ENCODE measurements at places on chromosomes 11 and 22.
A peak's percentile ranks its signal among the peaks of the same experiment; 100 is the strongest.

DNA sequence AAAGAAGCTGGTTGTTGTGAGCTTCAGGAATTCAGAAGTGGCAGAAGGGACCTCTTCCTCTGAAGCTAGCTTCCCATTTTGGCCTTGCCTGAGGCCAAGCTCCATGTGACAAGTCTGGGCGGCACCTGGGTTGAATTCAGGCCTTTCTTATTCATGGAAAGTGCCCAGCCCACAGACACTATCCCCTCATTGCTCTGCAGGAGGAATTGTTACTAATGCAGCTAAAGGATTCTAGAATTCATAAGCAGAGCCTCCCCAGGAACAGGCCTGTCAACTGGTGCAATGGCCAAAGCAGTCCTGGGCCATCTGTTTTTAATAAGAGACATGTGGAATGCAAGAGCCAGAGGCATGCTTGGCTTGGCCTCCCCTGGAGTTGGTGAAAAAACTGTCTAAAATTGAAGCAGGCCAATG, 71.4 kb downstream of the SLC1A2 start:
- DNase-seq = no peak

DNA sequence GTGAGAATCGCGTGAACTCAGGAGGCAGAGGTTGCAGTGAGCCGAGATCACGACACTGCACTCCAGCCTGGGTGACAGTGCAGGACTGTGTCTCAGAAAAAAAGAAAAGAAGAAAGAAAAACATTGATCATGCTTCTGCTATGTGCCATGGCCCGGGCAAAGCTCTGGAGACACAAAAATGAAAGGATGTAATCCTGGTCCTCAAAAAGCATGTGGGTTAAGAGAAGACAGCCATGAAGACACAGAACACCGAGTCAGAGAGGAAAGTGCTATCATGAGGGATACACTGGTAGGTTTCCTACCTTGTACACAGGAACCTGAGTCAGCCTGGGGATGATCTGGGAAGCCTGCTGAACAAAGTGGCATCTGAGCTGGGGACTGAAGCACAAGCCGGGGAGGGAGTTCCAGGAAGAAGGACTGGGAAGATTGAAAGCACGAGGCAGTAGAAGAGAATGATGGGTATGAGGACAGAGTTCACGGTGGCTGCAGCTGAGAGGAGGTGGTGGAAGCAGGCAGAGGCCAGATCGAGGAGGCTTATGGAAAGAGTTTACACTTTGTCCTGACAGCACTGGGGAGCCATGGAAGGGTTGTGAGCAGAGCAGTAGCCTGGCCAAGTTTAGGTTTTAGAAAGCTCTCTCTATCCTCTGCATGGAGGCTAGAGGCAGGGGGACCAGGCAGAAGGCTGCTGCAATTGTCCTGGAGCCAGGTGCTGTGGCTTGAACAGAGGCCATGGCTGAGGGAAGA, 9.9 kb upstream of the MAFF start:
- no peak for DNase-seq

DNA sequence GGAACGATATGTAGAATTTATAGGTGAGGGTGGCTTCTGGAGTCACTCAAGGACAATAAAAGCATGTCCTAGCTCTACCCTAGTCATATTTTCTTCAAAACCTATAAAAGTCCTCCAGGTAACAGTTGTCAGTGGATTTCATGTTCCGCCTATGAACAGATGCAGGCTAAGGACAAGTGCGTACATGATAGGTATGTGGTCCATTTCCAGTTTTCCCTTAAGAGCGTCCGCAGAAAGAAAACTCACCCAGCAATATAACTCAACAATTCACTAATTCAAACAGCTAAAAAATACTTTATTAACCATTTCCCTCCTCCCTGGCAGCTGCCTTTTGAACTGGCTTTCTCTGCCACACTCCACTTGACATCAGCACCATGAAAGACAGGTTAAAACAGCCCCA, 50.2 kb upstream of the CCDC34 start:
- DNase-seq = no peak

DNA sequence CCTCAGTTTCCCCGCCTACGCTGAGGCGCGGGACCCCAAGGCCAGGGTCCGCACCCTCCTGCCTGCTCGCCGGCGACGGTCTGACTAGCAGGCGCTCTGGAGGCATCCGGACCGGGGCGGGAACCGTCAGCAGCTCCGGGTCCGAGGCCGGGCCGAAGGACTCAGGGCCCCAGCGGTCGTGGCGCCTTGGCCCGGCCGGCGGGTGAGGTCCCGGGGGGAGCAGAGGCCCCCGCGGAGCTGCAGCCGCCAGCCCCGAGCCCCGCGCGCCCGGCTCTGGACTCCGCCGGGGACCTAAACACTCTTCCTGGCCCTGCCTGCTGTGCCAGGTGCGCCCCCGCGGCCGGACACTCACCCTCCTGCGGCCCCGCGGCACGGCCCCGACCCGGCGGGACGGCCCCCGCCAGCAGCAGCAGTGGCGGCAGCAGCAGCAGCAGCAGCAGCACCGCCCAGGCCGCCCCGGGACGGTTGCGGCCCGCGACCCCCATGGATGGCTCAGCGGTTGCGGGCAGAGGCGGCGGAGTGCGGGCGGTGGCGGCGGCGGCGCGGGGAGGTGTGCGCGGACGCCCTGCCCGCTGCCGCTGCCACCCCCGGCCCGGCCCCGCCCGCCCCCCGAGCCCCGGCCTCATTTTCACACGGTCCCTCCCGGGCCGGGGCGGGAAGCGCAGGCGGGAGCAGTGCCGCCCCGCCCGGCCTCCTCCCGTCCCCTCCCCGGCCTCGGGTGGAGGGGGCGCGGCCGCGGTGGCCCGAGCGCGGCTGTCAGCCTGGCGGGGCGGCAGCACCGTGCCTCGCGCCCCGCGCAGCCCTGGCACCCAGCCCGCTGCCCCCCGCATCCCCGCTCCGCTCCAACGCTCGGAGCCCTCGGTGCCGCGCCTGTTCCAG, at the start of gene SCUBE2:
TSS of gene SCUBE2 (minus strand) at position 556 of the 879 bp plus-strand sequence. CDS start at position 485, 71 bp downstream.
- DNase-seq = no peak

DNA sequence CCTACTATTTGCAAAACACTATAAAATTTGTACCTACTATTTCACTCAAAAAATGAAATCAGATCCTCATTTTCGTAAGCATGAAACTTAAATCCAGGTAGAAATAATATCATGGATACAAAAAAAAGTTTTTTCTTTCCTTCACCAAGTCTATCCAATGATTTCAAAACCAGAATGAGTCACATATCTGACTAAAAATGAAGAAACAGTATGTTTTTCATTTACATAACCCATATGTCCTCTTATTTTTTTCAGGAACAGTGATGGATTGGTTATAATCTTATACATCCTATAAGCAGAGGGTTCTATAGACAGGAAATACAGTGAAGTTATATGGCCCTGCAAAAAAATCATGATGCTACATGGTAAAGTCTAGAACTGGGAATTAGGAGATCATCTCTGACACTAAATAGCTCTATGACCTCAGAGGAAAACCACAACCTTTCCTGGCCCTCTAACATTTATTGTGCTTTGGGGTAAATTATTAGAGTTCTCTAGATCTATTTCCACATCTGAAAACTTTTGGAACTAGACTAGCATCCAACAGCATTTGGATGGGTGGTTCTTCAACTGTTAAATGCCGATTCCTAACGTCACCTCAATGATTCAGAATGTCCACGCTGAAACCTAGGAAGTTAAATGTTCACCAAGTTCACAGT, 10.9 kb downstream of the MTMR2 start:
- DNase-seq = no peak

DNA sequence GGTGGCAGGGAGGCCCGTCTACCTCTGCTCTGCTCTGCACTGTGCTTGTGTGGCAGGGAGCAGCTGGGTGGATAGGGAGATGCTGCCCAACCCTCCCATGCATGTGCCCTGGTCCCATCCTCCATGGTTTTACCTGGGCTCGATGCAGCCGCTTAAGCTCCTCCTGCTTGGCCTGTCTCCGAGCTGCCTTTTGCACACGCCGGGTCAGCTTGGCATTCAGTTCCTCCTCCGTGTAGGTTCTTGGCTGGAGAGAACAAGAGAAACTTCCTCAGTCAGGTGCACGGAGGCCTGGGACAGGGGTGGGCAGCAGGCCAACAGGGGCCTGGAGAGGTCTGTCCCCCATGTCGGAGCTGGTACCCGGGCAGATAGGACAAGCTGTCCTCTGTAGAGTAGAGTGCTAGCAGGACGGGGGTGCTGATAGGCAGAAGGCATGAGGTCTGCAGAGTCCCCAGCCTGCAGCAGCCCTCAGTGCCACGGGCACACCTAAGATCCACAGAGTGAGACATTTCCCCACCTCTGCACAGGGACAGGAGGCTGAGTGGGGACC, 36.4 kb upstream of the BID start:
- DNase-seq = no peak

DNA sequence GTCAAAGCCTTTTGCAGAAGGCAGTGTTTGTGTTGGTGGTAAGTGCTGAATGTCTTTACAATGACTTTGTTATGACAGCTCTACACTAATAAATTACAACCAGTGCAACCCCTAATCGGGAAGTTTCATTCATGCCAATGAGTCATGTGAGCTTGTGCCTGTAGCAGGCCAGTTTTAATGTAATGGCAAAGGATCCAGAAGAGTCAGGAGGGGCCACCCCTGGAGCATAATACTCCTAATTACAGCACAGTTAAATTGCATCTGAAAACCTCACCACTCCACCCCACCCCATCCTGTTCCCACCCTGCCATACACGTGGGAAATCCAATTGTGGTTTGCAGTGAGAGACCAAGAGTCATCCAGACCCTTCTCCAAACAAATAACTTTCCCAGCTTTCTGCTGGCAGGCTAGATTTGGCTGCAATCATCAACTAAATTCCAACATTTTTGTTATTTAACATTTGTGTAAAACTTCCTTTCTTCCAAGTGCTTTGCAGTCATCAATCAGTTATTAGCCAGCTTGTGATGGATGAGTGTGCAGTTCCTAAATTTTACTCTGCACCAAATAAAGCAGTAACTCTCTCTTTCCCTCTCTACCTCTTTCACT, 277.3 kb upstream of the FAT3 start:
- peak; percentile 47 for DNase-seq

- peak; percentile 47 for DNase-seq
Observed at GRCh38 chr11:114163830-114164401, 104.4 kb downstream of the ZBTB16 start.

DNA sequence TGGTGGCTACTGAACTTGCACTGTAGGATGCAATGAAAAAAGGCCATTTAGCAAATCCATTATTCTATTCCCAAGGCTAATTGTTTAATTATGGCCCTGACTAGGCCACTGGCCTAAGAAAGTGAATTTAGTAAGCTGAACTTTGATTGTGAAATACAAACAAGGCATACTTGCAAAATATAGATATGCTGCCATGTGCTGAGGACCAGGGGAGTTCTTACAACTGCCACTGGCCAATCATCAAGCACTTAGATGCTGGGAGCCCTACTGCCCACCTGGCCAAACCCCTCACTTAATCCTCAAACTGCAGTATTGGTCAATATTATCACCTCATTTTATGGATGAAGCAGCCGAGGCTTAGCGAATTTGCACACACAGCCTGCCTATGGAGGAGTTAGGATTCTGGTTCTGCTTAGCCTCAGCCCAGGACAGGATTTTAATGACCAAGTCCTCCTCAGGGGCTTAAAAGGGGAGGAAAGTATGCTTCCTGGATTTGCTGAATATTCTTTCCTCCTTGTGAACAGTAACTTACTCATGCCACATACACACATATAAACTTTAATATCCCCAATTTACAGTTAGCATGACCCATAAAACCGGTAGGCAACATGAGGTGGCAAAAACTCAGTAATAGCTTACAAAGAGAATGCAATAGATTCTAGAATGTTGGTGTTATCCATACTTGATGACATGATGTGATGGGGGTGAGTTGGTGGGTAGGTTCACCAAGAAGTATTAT, 39.3 kb downstream of the CD44 start:
- no peak for DNase-seq
